Stimulated activated CD4-positive, alpha-beta T cell treated with anti-CD3 and anti-CD28 coated beads, Interleukin-1b, Interleukin-23, amount 100 ng/mL, for 24 hours (primary cell): ENCODE measurements at places on chromosomes 11 and 22.
A peak's percentile ranks its signal among the peaks of the same experiment; 100 is the strongest.

- peak; percentile 22 for DNase-seq
These were observed at the start of gene RASSF10 for GRCh38 chr11:13008625-13009475. RASSF10 (plus strand) TSS chr11:13009316; CDS start chr11:13009577, 261 bp downstream.

DNA sequence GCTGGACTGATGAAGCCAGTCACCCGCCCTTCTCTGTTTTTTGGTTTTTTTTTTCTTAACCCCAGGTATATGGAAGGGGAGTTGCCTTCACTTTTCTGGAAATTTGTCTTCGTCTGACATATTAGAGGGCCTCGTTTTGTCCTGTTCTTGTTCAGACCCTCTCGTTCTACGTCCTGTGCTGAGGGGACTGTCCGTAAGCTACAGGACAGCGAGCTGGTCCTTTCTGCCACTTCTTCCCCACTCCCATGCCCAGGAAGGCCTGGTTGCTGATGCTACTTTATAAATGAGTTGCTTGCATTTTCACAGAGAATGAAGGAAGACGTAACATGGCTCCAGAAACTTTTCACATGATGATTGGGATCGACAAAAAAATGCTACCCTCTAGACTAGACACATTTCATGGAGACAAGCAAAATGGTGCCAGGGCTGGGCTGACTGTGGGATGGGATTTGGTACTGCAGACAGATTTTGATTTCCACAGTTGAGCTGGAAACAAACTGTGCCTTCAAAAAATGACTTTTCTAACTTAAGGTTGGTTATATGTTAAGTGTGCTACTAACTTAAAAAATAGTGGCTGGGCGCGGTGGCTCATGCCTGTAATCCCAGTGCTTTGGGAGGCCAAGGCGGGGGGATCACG lies 27.2 kb upstream of the CRKL start:
- DNase-seq = no peak

DNA sequence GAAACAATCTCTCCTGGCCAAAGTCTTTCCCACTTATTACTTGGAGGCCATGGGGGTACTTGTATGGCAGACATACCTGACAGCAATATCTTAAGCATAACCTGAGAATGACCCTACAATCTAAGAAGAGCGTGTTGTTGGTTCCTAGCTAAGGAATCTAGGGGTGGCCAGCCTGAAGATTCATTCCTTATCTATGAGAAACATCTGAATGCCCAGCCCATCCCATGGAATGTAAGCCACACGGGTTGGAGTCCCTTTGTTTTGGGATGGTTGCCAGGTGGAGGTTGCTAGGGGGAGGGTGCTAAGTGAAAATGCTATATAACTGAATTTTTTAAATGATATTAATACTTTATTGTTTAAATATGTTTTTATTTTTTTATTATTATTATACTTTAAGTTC lies 725.0 kb downstream of the ETS1 start:
- no peak for DNase-seq

GRCh38 chr11:105862736-105863367 lies 159.2 kb downstream of the MSANTD4 start:
- no peak for DNase-seq

- no peak for DNase-seq
These were observed 207.7 kb downstream of the KCNA4 start for GRCh38 chr11:29809121-29809520.

GRCh38 chr11:17073370-17074027 lies 4.0 kb downstream of the RPS13 start:
- no peak for DNase-seq

DNA sequence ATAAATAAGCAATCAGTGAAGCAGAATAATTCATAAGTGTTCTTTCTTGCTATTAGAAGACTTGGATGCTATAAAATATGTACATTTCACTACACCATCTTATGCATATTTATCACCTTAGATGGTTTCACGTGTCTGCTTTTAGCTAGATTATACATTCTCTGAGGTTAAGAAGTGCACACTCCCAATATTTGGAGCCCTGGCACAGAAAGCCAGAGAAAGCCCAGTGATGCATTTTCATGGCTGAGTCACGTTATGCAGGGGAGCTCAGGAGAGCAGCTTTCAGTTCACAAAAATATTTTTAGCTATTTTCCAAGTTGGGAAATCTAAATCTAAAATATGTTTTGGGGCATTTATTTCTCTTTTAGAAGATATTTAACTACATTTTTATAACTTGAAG lies 5.1 kb upstream of the TP53AIP1 start:
- no peak for DNase-seq

DNA sequence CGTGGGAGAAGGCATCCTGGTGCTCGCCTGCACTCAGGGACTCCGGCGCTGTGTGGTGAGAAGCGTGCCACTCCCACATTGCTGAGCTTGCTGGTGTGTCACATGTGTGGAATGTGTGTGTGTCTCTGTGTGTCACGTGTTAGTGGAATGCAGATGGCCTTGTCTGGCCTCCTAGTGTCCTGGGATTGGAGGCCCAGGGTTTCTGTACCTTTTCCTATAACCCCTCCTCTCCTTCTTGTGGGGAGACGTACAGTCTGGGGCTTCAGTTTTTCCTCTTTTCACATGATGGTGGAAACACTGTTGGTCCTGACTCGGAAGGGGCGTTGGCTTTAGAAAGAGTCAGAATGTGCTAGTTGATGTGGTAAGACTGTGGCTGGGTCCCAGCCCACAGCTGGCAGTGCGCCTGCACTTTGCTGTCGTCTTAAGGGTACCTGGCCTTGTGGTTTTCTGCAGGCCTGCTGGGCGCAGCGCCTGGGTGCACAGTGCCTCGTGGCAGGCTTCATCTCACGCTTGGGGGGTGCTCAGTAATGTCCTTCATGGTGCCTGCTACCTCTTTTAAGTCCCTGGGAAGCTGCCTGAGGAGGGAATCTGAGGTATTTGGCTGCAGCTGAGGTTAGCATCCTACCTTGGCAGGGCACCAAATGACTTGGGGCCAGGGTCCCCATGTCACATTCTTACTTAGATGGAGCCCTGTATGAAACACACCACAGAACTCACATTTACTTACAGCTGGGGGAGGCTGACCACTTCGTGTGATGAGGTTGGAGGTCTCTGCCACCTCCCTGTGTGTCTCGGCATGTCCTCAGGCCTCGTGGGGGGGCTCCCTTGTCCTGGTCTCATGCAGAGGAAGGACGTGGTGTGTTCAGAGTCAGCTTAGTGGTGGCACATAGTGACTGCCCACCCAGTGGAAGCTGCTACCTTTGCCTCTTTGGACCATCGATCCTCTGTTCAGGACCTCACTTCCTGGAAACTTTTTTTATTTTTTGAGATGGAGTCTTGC lies 61.9 kb downstream of the MED15 start:
- no peak for DNase-seq

DNA sequence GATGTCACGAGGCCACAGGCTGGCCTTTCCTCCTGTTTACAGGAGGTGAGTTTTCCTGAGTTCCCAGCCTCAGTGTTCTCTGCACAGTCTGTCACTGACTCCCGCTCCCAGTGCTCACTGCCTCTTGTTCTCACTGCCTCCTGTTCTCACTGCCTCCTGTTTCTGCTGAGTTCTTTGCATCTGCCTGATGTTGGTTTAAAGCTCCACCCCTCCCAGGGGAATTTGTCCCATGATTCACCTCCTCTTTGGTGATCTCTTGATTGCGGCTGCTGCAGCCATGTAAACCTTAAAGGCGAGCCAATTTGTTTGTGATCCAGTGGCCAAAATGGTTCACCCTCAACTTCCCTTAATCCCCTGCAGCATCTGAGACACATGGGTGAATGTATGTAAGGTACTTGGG lies 6.0 kb upstream of the TUBA8 start:
- DNase-seq = no peak

GRCh38 chr11:132685174-132685611 lies 847.1 kb downstream of the OPCML start:
- no peak for DNase-seq

- DNase-seq = no peak
These were observed 123.8 kb downstream of the DDX10 start for GRCh38 chr11:108788565-108789199.

DNA sequence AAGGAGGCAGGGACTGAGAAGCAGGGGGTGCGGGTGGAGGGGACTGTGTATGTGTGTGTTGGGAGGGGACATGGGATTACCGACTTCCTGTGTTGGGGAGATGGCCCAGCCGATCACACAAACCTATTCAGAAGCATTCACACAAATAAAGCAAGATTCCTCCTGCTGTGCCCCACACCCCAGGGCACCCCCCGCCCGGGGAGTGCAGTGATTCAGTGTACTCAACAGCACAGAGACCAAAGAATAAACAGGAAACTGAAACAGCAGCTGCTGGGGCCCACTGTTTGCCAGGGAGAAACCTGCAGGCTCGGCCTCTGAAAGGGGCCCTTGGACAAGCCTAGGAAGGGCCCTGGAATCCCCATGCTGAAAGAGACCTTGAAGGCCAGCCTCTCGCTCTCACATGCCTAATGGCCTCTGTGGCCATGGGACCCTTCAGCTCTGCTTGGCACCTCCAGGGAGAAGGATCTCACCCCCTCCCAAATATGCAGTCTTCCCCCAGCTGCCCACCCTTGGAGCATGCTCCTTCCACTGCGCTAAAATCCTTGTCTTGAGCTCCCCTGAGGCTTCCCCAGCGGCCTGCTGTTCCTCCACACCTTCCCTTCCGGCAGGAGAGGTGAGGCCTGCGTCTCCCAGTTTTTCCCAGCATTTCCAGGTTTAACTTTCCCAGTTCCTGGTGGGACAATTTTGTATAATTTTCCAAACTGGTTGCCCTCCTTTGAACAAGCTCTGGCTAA lies 72.9 kb downstream of the CSNK2A3 start:
- DNase-seq = no peak

GRCh38 chr11:33912405-33913361 lies 20.8 kb upstream of the LMO2 start:
- DNase-seq = no peak

DNA sequence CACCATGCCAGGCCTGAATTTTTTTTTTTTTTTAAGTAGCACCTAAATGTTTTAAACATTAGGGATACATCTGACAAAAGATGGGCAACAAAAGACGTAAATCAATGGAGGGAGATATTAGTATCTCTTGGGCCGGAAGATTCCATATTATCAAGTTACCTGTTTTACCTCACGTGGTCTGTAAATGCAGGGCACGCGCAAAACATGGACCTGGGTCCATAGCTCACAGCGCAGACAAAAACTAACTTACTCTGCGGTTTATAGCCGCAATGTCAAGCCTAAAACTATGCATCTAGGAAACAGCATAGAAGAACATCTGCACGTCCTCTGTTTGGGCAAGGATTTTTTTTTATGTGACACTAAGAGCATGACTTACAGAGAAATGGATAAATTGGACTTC lies 31.5 kb upstream of the PANX2 start:
- DNase-seq = no peak

- DNase-seq = no peak
These were observed 287 bp downstream of the RPS13 start for GRCh38 chr11:17077240-17077519.

GRCh38 chr11:69243496-69244200 lies 50.3 kb upstream of the MYEOV start:
- no peak for DNase-seq

- DNase-seq = no peak
These were observed 810.0 kb downstream of the BRD1 start for GRCh38 chr22:49017482-49018329.

- no peak for DNase-seq
These were observed 48.4 kb upstream of the WNT7B start for GRCh38 chr22:46025225-46025972.

DNA sequence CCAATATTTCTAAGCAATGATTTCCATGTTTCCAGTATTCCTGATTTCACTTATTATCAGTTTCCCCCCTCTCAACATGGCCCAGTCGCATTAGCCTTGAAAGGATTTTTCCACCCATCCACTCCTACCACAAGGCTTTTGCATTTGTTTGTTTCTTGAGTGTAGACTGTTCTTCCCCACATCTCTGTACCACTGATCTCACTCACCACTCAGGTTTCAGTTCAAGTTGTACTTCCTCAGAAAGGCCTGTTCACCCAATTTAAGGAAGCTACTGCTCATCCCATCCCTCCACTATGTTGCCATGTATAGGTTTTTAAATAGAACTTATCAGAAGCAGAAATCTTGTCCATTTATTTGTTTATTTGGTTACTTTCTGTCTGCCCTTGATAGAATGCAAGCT lies 472.3 kb downstream of the FAM181B start:
- no peak for DNase-seq

DNA sequence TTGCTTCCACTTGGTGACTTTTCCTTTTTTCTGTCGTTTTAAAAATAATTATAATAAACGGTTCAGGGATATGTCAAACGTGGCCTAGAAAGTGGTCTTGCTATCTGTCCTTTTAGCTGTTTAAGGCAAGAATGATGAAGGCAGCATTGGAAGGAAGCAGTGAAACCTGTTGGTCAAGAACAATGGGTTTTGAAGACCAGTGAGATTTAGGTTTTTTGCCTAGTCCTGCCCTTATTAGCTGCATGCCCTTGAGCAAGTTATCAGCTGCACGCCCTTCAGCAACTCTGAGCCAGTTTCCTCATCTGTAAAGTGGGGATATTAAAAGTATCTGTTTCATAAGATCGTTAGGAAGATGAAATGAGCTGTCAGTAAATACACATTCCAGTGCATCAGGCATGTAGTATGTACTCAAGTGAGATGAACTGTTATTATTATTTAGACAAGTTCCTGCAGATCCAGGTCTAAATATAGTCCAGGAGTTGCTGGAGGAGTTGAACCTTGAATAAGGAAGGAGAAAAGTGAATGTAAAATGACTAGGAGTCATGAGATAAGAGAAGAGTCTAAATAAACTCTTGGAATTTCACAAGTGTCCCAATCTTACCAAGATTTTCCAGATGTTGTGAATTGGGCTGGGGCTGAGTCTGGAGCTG lies 90.8 kb upstream of the HSD17B12 start:
- no peak for DNase-seq

DNA sequence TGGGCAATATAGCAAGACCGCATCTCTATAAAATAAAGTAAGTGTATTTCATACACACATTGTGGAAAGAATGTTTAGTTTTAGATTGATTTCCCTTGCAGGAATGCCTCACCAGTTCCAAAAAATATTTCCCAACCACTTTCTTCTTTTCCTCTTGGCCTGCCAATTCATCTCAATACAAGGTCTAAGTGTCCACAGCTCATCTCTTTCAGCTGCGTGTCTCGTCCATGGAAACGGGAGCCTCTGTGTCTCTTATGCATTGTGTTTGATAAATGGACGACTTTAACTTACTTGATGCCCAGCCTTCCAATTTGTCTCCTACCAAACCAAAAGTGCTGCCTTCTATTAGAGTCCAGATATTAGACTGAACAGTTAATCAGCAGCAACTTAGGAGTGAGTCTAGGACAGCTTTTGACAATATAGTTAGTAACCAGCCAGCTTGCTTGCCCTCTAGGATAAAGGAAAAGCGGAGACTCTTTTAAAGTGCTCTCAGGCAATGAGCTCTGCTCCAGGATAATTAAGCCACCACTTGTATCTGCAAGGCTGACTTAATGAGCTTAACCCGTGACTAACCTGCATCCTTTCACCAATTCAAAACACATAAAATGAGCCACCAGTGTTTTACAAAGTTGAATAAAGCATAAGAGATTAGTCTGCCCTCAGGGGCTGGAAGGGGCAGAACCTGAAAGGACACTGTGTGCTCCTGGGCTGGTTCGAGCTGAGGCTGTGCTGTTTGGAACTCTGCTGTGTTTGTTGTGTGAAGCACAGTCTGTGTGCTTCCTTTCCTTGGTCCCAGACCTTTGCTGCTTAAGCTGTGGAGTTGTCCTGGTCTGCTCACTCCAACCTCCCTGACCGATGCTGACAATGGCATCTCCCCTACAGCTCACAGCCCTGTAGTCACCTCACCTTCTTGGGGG lies 27.5 kb downstream of the FBXO7 start:
- DNase-seq = no peak
